ENCODE measurements at places on chromosomes 11 and 22.

- no peak for DNase-seq
These were observed 100.5 kb downstream of the RASSF10 start for GRCh38 chr11:13109616-13110015.

GRCh38 chr11:18367431-18367830, 26.9 kb upstream of the LDHA start:
- DNase-seq = no peak

DNA sequence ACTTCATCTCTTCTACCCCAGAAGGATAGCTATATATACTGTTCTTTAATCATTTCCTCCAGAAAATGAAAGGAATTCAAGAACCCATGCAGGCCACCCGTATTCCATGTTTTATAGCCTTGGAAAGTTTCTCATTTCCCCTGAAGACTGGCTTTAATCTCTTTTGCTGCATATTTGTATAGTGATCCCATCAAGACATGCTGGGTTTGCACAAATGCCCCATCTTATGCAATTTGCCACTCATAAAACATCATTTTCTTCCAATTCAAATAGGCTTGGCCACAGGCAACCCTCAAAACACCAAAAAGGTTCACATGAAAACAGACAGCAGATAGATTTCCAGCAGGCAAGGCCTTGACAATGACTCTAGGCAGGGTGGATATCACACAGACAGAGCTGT, 28.3 kb upstream of the APOA1 start:
- DNase-seq = no peak

- peak; percentile 64 for DNase-seq
These were observed 6.9 kb downstream of the EHD1 start for GRCh38 chr11:64871492-64871891.

DNA sequence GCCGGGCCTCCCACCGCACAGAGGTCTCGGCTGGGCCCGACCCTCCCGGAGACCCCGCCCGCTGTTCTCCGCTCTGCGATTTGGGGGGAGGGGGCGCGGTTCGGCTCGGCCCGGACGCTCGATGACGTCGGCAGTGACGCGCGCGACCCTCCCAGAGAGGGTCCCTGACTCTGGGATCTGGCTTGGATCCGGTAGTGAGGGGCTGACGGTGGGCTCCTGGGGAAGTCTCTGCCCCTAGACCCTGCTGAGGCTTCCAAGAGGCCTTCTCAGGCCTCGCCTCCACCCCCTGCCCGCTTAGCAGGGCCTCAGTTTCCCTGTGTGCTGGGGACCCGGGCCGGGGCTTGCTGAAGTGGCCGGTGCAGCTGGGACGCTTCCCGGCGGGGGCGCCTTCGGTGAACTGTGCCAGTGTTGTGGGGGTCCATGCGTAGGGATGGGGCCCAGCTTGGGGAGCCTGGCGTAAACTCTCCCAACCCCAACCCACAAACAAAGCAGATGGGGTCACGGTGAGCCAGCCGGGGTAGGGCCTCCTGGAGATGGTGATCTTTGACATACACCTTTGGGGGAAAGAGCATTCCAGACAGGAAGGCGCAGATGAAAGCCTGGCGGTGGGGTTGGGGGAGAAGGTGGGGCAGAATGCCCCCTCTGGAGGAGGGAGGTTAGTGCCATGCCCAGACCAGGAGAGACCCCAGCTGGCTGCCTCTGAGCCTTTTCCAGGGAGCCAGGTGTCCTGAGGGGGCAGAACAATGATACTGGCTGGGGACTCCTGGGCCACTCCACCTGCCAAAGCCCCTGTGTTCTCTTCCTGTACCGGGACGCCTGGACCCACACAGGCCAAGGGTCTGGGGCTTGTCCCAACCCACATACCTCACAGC, 1.0 kb downstream of the B4GALNT4 start:
- DNase-seq = no peak

DNA sequence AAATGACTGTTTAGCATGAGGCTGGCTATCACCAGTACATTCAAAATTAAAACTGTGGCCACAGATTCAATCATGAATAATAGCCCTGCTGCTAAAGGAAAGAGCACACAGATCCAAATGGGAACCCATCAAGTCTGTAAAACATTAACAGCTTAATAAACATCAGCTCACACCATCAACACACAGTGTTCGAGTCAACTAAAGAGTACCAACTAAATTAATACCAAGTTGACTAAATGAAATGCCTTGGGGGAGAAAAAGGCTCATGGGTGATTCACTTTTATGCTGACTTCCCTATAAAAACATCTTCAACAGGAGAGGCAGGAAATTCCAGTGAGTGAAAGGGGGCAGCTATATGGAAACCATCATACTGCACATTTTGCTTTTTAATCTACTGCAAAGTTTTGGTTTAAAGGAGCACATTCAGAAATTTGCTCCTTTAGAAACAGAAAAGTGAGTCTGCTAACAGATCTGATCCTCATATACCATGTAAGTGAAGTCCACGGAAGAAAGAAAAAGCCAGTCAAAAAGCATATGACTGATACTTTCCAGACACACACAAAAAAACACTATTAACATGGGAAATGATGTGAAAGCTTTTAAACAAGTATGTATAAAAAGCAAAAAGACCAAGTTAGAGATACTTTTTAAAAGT, 16.3 kb downstream of the LGR4 start:
- no peak for DNase-seq

GRCh38 chr22:22669093-22669492, 24.7 kb downstream of the GGTLC2 start:
- DNase-seq = no peak

GRCh38 chr11:3163241-3163981, 1.7 kb downstream of the OSBPL5 start:
- peak; percentile 75 for DNase-seq

- no peak for DNase-seq
These were observed 83.9 kb downstream of the OTOG start for GRCh38 chr11:17630936-17631335.

DNA sequence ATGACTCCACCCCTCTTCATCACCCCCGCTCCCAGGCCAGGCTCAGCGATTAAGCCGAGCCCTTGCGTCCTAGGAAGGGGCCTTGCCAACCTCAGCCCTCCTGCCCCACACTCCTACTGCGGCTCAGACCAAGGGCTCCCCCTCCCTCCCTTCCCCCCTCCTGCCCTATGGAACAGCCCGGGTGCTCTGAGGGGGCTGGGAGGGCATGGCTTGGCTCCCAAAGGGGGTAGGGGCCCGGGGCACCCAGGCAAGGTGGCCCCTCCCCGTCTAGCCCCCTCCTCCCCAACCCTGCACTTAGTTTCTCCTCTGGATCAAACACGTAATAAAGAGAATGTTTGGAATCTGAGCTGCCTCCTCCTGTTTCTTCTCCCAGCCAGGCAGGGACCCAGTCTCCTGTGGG, 6.3 kb downstream of the RCOR2 start:
- DNase-seq = no peak

- no peak for DNase-seq
These were observed 5.3 kb downstream of the ADA2 start for GRCh38 chr22:17213976-17214375.

DNA sequence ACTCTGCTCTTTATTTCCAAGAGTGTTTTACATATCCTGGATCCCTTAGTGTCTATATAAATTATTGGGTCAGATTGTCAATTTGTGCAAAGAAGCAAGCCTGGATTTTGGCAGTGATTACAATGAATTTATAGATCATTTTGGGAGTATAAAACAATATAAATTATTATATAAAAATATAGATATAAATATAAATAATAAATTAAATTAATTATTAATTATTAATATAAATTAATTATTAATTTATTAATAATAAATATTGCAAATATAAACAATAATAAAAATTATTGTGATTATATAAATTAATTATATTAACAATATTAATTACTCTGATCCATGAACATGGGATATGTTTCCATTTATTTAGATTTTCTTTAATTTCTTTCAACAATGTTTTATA, 32.5 kb downstream of the RTL6 start:
- DNase-seq = no peak

DNA sequence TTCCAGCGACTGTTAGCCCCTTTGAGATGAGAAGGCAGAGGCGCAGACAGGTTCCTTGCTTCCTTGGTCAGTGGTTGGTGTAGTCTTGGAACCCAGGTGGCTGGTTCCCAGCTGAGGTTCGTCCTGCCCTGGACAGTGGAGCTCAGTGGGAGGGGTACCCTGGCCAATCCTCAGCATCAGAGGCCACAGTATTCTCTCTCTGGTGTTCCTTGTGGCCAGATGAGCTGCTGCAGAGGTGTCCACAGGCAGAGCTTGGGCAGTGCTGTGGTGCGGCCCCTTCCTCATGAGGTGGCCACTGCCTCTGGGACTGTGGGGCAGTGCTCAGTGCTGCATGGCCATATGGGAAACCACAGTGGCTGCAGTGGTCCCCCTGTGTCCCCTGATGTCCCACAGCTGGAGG, 61.8 kb downstream of the CTTN start:
- no peak for DNase-seq

DNA sequence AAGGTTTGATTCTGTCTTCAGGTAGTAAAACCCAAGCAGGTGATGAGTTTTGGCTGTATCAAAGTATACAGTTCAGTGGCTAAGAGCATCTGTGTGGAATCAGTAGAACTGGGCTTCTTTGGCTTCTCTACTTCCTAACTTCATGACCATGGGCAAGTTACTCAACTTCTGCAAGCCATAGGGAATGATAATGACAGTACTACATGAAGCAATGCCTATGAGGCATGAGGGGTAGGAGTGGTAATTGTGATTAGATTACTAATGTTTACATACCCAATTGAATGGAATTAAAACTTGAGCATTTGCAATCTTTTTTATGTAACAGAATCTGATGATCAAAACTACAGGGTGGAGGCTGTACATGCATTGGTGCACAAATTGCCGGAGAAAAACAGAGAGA, 164.3 kb downstream of the PGR start:
- no peak for DNase-seq

DNA sequence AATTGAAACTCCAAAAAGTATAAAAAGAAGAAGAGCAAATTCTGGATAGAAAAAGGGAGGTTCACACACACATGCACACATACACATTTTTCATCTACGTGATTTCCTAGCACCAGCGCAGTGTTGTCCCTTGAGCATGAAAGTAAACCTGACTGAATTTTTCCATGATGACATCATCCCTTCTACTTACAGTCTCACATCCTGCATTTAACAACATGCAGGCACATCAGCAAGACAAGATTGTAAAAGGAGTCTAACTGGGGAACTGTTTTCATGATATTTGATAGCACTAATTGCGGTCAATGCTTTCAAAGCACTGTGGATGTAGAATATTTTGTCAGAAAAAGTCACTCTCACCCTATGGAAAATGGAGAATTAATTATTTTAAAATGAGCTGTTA, 36.6 kb downstream of the GAS2 start:
- DNase-seq = no peak

- DNase-seq = peak; percentile 91
These were observed 95.0 kb downstream of the SWAP70 start for GRCh38 chr11:9758637-9759518.

DNA sequence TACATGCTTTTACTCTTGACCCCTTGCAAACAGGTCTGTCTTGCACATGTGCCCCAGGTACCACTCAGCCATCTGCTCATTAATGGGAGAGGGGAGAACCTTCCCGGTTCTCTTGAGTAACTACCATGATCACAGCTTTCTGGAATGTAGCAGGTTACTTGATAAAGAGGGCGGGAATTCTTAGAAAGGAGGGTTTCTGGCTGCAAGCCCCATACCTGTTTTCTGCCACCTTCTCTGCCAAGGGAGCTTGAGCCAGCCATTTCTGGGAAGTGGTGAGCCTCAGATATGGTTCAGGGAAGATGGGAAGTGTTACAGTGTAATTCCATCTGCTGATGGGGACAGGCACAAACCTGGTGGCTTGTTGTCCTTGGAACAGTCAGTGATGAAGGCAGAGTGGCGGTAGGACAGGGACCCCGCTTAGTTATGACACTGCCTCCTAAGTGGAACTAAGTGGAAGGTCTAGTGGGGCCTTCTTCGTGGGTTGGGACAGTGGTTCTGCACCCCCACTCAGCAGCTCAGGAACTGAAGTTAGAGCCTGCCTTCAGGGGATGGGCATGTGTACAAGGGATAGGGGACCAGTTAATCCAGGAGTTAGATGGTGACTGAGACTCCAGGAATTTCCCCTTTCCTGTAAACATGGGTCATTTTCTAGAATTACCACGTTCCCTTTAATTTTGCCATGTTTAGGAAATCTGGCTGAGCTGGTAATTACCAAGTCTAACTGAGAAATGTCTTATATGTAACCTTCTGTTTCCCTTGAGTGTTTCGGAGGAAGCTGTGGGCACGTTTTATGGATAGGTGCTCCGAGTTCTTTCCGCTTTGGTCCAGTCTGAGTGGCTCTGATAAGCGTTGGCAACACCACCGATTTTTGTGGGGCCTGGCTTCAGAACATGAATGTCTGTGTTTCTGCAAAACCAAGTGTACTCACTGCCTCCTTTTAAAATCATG, 35.3 kb downstream of the BCR start:
- DNase-seq = peak; percentile 39

GRCh38 chr11:35930466-35930865, 13.4 kb upstream of the LDLRAD3 start:
- no peak for DNase-seq

DNA sequence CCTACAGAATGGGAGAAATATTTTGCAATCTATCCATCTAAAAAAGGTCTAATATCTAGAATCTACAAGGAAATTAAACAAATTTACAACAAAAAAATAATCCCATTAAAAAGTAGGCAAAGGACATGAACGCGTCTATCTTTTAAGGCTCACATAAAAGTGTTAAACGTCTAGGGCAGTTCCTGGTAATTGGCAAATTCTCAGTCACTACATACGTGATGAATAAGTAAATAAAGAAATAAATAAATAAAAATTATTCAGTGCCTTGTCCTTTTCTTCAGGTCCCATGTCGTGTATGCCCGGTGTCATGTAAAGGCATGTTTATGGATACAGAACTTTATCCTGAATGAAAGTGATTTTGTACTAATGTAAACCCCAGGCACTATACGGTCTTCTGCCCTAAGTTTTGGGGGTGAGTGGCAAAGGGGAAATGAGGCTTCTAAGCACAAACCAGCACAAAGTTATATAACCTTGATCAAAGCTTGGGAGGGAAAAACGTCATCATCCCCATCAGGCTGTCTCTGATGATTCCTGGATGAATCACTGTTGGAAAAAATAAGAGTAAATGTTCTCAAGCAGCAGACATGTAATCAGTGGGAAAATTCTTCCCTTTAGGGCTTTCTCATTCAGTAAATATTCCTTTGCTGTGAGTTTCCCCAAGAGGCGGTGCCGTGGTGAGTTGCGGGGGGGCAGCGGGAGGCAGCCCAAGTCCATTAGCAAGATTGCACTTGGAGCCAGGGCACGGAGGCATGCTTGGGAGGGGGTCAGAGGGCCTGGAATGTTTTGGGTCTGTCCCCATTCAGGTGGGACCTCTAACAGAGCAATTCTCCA, 30.4 kb upstream of the MICAL2 start:
- DNase-seq = no peak

- no peak for DNase-seq
These were observed 339.7 kb downstream of the BRD1 start for GRCh38 chr22:49487950-49488349.

DNA sequence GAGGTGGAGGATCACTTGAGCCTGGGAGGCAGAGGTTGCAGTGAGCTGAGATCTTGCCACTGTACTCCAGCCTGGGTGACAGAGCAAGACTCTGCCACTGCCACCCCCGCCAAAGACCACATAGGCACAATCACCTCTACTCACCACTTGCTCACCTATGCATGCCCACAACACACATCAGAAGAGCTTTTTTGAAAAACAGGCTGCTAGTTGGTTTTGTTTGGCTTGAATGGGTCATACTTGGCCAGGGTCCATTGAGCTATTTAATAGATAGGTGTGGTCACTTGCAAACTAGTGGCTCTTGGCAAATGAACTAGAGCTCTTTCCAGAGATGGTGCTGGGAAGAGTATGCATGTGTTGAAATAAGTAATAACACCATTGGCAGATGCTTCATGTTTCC, 80.1 kb downstream of the EMSY start:
- DNase-seq = no peak
